Cerebellar nuclear complex (tissue), 1 donor: ENCODE measurements at places on chromosomes 13 and 19.

- no peak for DNase-seq
Measured at GRCh38 chr19:39497996-39498797, 550 bp upstream of the DLL3 start.

- DNase-seq: no peak
Measured at GRCh38 chr13:78323040-78323439, 280.3 kb downstream of the POU4F1 start.

DNA sequence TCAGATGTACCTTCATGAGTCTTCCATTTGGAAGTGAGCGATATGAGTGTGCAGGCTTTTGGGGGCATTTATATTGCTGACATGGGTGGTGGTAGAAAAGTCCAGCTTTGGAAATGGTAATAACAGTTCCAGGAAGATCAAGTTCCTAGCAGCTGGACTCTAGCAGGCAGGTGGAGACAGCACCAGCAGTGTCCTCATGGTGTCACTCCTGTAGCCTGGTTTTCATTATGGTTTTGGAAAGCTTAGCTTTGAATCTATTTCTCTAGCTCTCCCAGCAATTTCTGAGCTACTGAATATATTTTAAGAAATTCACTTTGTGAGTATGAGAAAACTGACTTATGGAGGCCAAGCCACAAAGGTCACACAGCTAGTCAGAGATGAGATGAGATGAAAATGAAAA lies 523.2 kb upstream of the HTR2A start:
- DNase-seq: no peak

- no peak for DNase-seq
Measured at GRCh38 chr19:55656988-55657747, 2.3 kb downstream of the U2AF2 start.

GRCh38 chr19:8030960-8031359 lies 21.6 kb upstream of the CCL25 start:
- no peak for DNase-seq

- DNase-seq: no peak
Measured at GRCh38 chr13:51816604-51817249, 12.8 kb upstream of the DHRS12 start.

DNA sequence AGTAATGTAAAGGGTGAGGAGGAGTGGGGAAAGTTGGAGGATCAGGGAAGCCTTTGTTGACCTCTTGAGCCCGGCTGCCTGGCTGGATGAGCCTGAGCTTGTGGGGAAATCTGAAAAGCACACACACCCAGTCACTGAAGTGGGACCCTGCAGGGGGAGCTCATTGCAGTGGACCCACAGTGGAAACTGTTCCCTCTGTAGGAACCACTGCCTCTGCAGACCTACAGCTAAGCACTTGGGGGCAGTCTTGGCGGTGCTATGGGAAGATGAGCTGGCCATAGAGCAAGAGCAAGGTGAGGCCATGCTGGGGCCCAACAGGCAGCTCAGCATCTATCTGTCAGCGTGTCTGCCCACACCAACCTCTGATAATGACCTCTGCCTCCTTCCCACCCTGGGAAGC lies 294.8 kb downstream of the TSHZ3 start:
- DNase-seq: no peak

GRCh38 chr19:35776102-35776788 lies 881 bp downstream of the ARHGAP33 start:
- peak; percentile 8 for DNase-seq

DNA sequence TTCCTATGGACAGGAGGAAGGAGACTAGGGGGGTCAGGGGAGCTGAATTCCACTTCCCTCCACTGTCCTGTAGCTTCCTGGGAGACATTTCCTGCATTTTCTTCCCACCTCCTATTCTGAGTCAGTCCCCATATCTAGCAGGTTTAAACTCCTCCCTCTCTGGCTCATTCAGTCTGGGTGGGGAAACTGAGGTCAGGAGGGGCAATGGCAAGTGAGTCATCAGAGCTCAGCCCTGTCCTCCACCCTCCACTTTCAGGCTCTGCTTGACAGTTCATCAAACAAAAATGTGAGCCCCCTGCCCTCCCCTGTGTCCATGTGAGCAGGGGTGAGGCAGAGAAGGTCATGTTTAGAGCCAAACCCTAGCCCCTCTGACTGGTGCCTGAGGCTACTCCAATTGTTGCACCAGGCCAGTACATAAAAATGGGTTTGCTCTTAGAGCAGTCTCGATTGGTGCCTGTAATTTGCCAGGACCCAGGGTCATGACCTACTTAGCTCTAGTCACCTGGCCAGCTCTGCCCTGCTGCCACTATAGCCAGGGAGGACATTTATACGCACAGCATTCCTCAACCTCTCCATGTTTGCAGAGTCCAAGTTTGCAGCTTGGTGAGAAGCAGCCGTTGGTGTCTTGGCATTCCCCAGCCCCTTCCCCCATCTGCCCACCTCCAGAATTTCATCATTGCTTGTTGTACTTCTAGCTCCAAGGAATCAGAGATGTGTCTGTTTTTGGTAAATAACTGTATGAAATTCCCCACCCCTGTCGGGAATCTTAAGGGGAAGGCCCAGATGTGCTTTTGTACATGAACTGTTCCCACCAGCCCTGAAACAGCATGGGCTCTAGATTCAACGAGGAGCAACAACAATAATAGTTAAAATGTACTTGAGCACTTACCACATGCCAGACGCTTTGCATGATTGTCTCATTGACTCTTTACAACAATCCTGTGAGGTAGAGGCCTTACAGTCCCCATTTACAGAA lies 20.7 kb downstream of the SAMD4B start:
- no peak for DNase-seq

GRCh38 chr13:48086272-48086671 lies 8.6 kb downstream of the MED4 start:
- DNase-seq: no peak

DNA sequence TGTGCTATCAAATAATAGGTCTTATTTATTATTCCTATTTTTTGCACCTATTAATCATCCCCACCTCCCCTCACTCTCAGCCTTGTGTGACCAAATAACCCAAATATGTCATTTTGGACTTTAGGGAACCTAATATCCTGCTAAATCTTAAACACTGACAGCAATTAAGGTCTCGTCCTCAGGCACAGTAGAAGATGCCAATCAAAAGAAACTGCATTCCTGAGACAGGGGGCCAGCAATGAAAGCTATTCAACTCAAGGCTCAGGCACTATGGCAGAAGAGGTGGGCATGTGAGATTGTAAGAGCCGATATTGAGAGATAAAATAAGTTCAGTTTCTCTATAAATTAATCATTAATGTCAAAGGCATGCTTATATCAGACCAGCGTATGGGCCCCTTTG lies 1437.7 kb upstream of the PCDH9 start:
- no peak for DNase-seq

GRCh38 chr13:32147193-32147592 lies 115.6 kb downstream of the FRY start:
- no peak for DNase-seq

DNA sequence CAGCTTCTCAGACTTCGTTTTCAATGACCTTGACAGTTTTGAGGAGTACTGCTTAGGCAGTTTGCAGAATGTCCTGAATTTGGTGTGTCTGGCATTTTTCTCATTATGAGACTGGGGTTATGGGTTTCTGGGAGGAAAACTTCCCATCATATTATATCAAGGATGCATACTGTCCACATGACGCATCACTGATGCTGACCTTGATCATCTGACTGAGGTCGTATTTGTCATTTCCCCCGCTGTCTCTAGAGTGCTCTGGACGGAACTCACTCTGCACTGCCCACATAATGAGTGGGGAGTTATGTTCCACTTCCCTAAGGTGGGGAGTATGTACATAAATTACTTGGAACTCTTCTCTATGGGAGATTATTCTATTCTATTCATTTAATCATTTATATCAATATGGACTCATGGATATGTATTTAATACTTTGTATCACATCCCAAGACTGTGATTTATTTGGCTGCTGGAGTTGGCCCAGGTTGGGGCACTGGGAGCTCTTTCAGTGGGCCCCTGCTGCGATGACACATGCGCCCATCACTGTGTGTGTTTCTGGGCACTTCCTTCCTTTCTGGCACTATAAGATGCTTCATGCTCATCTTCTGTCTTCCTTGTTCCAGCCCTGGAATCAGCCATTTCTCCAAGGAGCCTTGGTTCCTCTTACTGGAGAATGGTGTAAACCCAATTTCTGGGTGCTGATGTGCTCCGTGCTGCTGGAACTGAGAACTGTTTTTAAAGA lies 138.6 kb downstream of the MIPEP start:
- no peak for DNase-seq

DNA sequence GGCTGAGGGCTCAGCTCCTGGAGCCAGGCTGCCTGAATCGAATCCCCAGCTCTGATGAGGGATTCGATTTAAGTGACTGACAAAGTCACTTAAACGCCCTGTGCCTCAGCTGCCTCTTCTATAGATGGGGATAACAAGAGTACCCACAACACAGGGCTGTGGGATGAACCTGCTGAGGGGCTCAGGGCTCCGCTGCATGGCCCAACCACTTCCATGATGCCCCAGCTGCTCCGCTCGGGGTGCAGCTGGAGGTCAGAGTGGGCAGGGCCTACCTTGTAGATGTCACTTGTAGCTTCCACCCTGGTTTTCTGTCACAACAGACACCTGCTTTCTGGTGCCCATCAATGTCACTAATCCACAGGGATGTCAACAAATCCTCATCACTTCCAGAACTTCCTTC lies 39.2 kb downstream of the STK24 start:
- no peak for DNase-seq

DNA sequence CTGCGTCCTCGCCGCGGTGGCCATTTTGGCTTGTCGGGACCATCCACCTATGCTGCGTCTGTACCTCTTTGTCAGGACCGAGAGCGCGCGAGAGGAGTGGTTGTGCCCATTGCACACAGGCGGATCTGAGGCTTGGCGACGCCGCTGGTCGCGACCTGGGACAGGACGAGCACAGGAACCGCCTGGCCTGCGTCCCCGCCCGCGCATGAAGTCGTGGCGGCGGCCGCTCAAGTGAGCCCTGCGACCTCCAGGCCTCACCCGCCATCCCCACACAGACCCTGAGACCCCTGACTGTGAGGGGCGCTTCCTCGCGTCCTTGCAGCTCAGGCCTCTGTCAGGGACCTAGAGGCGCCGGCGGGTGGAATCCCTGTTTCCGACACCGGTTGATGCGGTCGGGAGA lies 16.8 kb downstream of the ZNF586 start:
- no peak for DNase-seq

GRCh38 chr19:33595783-33596182 lies 26.0 kb upstream of the CHST8 start:
- no peak for DNase-seq

DNA sequence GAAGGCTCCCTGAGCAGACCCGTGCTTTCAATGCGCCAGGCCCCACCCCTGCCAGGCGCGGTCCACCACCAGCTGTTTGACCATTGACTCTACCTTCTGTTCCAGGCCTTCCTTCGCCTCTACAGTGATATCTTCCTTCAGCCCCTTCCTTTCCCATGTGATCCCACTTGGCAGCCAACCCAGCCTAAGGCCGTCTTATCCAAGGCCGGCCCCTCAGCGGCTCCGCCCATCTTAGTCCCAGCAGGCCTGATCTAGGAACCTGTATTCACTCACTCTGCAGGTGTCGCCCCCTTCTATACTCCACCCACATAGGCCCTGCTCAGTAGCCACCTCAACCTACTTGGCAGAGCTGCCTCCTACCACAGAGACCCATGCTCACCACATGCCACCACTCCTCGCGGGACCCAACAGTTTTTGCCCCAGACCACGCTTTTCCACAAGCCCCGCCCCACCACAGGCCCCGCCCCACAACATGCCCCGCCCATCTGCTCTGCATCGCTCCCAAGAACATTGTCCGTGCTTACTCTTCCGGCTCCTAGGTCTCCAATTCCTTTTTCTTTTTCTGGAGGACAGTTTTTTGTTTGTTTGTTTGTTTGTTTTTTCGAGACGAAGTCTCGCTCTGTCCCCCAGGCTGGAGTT lies 2.9 kb downstream of the RASIP1 start:
- DNase-seq: no peak

GRCh38 chr13:37212826-37213225 lies 107.4 kb upstream of the CSNK1A1L start:
- no peak for DNase-seq

DNA sequence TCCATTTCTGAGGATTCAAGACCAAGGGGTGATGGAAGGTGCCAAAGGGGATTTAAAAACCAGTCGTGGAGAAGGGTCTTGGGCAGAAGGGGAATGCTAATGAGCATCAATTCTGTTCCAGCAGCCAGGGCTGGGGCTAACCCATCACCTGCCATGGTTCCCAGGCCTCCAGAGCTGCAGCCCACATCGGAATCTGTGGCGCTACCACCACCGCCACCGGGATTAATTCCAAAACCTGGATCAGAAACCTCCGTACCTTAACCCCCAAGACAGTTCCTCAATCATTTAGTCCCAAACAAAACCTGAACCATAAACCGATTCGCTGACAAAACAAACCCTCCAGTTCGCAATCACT lies 583 bp downstream of the ZNF615 start:
- DNase-seq: no peak

DNA sequence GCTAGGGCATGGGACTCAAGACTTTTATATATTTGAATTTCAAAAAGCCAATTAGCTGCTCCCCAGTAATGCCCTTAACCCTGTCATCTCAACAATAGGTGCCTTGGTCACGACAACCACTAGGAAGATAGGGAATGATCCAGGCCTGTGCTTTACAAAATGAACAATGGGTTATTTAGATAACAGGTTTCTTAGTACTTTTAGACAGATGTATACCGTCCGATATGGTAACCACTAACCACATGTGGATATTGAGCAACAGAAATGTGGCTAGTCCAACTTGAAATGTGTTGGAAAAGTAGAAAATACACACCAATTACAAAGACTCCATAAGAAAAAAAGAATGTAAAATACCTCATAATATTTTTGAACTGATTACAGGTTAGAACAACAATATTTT lies 201.2 kb downstream of the LHFPL6 start:
- no peak for DNase-seq

DNA sequence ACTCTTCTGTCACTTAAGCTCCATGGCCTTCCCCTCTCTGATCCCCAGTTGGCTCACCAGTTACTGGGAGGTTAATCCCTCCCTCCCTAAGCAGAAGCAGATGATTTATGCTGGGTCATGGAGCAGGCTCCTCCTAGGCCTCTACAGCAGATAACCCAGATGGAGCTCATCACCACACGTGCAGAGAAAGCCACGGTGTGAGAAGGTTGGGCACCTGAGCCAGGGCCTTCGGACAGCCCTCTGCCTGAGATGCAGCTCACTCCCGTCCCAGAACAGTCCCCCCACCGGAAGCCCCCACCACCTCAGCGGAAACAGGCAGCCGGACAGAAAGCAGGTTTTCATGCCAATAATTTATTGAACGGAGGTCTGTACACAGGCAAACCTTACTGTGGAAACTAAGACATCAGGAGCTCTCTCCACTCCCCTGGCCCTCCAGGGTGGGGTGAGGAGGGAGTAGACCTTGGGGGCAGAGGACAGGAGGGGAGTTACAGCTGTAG lies 9.8 kb downstream of the ZNF526 start:
- DNase-seq: no peak

GRCh38 chr13:111480503-111480902 lies 160.1 kb downstream of the TEX29 start:
- no peak for DNase-seq

DNA sequence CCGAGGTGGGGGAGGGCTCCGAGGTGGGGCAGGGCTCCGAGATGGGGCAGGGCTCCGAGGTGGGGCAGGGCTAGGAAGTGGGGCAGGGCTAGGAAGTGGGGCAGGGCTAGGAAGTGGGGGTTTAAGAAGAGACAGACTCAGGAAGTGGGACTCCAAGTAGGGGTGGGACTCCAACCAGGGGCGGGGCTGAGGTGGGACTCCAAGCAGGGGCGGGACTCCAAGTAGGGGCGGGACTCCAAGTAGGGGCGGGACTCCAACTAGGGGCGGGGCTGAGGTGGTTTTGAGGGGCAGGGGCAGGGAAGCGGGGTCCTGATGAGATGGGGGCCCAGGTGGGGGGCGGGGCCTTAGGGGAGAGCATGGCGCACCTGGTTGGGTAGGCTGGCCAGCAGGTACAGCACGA lies 13.6 kb downstream of the CFD start:
- DNase-seq: no peak
